Astrocyte (in vitro differentiated cells and primary cell): ENCODE measurements at places on chromosomes 5 and 9.
A peak's percentile ranks its signal among the peaks of the same experiment; 100 is the strongest.

GRCh38 chr5:43390471-43390870, 21.7 kb downstream of the CCL28 start:
- no peak for DNase-seq

GRCh38 chr5:6282352-6282751, 96.0 kb downstream of the MED10 start:
- DNase-seq: no peak

- peak; percentile 58 for DNase-seq
Measured at GRCh38 chr5:73232266-73233041, 59.5 kb downstream of the TMEM174 start.

DNA sequence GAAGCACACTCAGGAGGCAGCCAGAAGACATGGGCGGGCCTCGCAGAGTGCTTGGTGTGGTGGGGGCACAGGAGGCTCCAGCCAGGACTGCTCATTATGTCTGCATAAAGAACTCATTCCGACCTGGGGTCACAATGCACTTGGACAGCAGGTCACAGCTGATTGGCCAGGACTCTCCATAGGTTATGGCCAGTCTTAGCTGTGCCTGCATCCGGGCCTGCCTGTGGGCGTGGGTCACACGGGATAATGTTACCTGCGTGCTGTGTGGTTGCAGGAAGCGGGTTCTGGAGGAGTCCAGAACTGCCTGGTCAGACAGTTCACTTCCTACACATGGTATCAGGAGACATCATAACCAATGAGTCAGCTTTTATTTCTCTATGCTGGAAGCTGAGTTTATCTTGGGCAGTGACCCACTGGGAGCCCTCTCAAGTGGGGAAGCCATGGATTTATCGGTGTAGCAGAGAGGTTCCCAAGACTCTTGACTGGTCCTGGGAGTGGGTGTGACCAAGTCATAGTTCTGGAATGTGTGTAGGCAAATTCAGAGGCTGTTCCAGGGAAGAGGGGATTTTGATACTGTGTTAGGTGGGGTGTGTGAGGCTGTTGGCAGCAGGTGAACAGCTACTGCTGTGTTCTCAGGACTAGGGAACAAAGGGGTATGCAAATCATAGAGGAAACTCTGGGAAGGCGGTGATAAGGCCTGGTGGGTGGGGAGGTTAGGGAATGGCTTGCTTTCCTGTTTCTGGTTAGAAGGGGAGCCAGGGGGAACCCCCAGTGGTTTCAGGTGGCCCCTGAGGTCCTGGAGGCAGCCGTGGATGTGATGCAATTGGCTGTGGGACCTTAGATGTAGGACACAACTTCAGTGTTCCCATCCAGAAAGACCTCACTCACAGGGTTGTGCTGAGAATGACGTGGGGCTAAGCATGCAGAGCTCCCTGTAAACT, 51.3 kb downstream of the ARHGEF37 start:
- DNase-seq: peak; percentile 93

GRCh38 chr9:77877976-77878375, 153.6 kb downstream of the GNAQ start:
- DNase-seq: no peak

- DNase-seq: no peak
Measured at GRCh38 chr9:97447001-97447400, 35.1 kb downstream of the TDRD7 start.

- DNase-seq: no peak
Measured at GRCh38 chr5:131209506-131210150, 38.9 kb downstream of the LYRM7 start.

DNA sequence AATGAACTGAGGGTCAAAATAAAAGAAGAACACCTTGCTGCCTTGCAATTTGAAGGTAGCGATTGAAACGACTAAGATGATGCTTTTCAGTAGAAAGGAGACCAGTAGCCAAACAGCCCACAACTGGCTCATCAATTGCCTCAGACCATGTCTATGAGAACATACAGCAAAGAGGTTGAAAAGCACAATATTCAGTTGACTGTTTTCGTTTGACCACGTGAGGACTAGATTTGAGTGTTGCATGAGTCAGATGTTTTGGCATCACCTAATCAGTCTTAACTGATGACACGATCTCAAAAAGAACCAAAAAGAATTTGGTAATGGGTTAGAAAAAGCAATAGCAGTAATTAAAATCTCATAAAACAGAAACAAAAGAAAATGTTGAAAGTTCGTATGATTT, 82.7 kb upstream of the IL7R start:
- peak; percentile 56 for DNase-seq

- no peak for DNase-seq
Measured at GRCh38 chr5:56566374-56567249, 248.7 kb upstream of the MAP3K1 start.

GRCh38 chr5:107631805-107632362, 38.9 kb downstream of the EFNA5 start:
- DNase-seq: no peak

- DNase-seq: peak; percentile 20
Measured at GRCh38 chr5:135457424-135458071, 5.4 kb upstream of the TIFAB start.

DNA sequence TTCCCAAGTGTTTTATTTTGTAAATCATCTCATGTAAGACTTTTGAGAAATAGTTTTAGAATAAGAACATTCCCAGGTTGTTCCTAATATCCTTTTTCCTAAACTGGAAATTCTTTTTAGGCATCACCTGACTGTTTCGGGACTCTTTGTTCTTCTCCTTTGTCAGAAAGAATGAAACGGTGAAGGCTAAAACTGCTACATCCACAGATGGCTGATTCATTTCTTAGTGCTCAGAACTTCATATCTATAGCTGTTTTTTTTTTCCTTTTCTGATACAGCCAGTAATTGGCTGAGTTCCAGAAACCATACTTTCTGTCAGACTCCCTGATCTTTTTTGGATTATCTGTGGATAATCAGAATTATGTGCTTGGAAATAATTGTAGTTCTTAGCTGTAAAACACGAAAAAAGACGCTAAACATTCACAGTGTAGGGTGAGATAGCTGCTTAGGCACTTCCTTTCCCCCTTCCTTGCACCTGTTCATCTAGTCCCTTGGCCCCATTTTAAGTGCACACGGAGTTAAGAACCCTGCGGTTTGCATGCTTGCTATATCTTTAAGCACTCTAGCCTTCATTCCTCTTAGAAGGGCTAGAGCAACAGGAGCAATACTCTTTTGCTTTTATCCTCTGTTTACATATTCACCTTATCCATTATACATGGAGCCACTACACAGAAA, 283.9 kb downstream of the PJA2 start:
- no peak for DNase-seq

DNA sequence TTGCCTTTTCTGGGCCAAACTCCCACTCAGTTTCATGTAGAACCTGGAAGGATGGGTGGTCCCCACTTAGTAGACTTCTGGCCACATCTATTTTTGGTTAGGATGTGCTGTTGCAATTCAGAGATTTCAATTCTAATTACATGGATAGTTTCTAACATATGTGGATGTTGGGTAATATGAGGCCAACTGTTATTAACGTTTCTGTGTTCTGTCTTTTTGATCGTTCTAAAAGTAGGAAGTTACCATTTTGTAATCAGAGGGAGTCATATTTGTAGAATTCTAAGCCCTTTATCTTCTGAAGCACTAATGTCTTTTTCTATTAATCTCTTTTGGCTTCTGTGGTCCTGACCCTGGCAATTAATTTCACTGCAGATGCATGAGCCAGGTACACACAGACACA, 141.6 kb upstream of the SPEF2 start:
- DNase-seq: no peak

- peak; percentile 96 for DNase-seq
Measured at GRCh38 chr9:15999422-16000339, 446.8 kb downstream of the CCDC171 start.

- no peak for DNase-seq
Measured at GRCh38 chr5:134079748-134080581, 34.5 kb upstream of the TCF7 start.

GRCh38 chr5:127418974-127419682, 98.3 kb upstream of the PRRC1 start:
- no peak for DNase-seq

DNA sequence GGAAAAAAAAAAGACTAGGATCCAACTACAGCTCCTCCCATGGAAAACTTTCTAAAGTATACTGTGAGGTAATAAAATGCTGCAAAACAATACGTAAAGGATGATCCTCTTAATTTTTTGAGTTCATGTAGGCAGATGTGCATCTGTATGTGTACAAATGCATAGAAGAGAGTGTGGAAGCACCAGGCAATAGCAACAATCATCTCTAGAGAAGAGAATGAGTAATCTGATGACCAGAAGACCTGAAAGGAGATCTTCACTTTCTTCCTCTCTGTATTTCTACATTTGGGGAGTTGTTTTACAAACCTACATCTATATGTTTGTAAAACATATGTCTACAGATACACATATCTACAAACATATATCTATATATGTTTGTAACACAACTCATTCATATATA, 29.3 kb upstream of the SPDL1 start:
- DNase-seq: no peak

- peak; percentile 38 for DNase-seq
Measured at GRCh38 chr5:54756796-54757402, 228.5 kb downstream of the ESM1 start.

DNA sequence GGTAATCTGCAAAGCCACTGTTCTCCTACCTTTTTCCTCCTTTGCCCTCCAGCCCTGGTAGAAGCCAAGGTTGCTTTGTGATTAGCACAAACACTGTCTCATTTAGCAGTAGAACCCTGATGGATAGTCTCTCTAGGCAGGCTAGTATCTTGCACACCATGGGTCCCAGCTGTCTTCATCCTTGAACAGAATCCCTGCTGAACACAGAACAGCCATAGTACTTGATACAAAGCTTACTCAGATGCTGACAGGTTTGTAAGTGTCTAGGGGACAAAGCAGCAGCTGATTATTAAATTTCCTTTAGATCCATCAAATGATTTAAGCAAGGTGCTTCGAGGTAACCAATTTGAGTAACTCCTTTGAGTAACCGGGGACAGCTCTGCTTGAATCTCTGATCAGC, 163.7 kb upstream of the PPP1R2B start:
- DNase-seq: no peak

GRCh38 chr5:45648744-45649143, 47.4 kb downstream of the HCN1 start:
- no peak for DNase-seq

GRCh38 chr9:91433180-91433579, 9.5 kb upstream of the NFIL3 start:
- peak; percentile 94 for DNase-seq

DNA sequence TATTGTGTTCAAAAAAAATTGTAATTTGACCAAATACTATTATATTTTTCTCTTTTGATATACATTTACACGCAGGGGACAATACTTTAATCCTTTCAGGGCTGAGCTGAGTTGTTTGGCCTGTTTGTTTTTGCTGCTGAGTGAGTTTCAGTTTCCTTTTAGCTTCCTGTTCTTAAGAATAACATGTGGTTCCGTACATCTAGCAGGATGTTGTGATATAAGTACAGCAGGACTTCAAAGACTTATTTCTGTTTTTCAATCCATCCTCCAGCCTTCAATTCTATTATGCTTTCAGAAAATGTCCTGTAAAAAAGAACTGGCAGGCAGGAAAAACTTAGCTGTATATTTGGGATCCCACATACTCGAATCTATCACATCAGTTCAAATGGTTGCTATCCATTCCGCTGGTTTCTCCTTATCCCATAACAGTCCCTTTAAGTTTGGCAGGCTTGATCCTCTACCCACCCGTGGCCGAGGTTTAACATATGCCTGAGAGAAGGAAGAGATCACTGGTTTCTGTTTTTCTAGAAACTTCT, 1037.3 kb upstream of the ACO1 start:
- DNase-seq: no peak

GRCh38 chr5:44807269-44807668, 1.5 kb upstream of the MRPS30 start:
- DNase-seq: no peak

DNA sequence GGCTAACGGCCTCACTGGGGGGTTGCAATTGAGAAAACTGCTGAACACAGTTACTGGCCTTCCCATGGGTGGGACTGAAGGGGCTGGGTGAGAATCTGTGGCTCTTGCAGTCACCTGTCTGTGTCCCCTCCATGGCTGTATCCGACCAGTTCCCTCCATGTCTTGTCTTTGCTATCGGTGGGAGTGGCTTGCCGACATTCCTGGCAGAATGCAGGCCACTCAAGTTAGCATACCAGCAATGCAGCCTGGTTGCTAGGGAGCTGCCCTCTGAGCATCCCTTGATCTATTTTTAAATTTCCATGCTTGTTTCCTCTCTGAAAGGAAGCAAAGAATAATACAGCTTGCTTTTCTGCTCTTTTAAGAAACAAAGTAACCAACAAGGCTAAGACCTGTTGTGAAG, 1509.7 kb upstream of the WWC1 start:
- no peak for DNase-seq

DNA sequence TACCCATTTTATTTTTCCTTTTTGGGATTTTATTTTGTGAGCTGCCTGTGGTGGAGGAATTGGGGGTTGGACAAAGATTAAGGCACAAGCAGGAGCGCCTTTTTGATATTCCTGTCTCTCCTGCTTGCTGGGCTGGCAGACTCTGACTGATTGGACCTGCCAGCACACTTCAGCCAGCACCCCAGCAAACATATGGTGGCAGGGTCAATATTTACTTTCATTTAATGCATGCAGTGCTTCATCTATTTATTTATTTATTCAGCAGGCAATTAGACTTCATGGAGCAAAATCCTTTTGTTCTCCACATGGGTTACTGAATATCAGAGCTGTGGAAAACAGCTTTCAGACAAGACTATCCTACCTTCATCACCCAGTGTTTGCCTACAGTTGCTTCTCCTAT, 48.4 kb upstream of the EPB41L4A start:
- DNase-seq: no peak

DNA sequence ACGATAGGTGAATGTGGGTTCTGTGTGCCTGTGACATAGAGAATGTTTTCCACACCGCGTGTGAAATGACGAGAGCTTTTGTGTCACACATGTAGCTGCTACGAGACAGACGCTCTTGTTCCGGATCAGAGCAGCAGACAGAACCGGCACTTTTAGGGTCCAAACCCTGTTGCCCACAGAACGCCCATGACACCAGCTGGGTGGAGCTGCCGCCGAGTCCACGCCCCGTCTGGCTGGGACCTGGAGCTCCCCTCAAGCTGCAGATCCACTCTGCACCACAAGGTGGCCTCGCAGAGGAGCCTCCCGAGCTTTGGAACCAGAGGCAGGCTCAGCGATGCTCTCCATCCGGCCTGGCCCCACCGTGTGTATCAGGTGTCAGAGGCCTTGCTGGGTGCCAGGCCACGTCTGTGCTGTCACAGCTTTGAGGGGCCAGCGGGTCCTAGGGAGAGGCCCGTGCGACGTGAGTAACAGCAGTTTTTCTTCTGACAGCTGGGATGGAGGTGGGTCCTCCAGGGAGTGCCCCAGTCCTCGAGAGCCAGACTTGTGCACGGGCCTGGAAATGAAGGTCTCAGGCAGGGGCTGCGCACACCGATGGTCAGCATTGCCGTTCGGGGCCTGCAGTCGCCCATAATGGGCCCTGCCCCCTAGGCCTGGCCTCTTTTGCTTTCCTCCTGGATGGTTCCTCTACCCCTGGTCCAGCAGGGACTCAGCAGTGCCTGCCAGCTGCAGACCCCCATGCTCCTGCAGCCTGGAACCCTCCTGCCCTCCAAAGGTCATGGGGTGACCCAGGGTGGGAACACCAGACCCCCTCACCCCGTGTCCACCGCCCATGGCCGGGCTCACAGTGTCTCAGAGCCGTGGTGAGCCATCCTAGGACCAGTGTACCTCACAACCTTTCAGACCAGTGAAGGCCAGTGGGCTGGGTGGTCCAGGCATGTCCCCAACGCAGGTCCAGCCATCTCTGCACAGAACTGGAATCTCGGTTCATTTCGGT, 2.5 kb upstream of the LRRC14B start:
- peak; percentile 54 for DNase-seq
